ENCODE measurements at places on chromosomes 2 and 18. TPM values are rescaled to one million over a fixed set of nuclear protein-coding genes. Genes with fewer than 3 reads are reported as not detected.

Gene ANKRD62
- not detected for polyA plus RNA-seq

Gene KIF3C
- polyA plus RNA-seq, result 0.46 TPM

Gene GCKR
- polyA plus RNA-seq, result not detected

Gene GPR17
- not detected for polyA plus RNA-seq

Gene CCL20
- polyA plus RNA-seq, result 1.6 TPM

All from CD4-positive, alpha-beta memory T cell (primary cell).